Neural progenitor cell (in vitro differentiated cells): ENCODE measurements at places on chromosomes 2 and 18. TPM values are rescaled to one million over a fixed set of nuclear protein-coding genes. Genes with fewer than 3 reads are reported as not detected.

ACKR3 gene
- 0.71 and 1.6 TPM in 2 replicates for total RNA-seq

DHRS9 gene
- not detected in 2 replicates for total RNA-seq

RNF144A gene
- 29.0 and 32.0 TPM in 2 replicates for total RNA-seq

TMEM178A gene
- total RNA-seq: 11.8 and 19.2 TPM in 2 replicates

ACADL gene
- 0.09 TPM in 1 of 2 replicates, not detected in the other for total RNA-seq

WNT6 gene
- total RNA-seq: not detected in 2 replicates

SF3B6 gene
- 186 and 329 TPM in 2 replicates for total RNA-seq

SLC14A1 gene
- not detected in 2 replicates for total RNA-seq

LRP2 gene
- total RNA-seq: 143 and 151 TPM in 2 replicates

IL37 gene
- 0.93 TPM in 1 of 2 replicates, not detected in the other for total RNA-seq

HOXD12 gene
- not detected in 2 replicates for total RNA-seq

CHST10 gene
- 27.3 and 28.1 TPM in 2 replicates for total RNA-seq

TMEM198 gene
- 0.79 and 2.3 TPM in 2 replicates for total RNA-seq
